ENCODE measurements at places on chromosomes 7 and 10.

- no peak for DNase-seq
Observed at GRCh38 chr7:94433224-94433623, 38.5 kb downstream of the COL1A2 start.

DNA sequence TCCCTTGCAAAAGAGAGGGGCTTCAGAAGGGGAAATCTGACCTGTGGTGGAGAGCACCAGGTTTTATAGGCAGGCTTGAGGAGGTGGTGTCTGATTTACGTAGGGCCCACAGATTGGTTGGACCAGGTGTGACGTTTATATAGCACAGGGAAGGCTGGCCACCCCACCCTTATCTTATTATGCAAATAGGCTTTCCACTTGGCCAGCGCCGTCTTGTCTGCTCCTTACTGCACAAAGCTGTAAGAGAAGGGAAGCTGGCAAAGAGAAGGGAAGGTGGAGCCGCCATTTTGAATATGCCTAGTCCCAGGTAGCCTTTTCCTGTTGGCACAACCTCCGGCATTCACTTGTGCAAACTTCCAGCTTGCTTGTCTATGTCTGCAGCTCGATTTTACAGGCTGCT is 221.4 kb downstream of the GATA3 start:
- no peak for DNase-seq

GRCh38 chr7:17815318-17815717 is 125.0 kb downstream of the SNX13 start:
- DNase-seq, result peak; percentile 70

GRCh38 chr7:132110692-132111091 is 465.6 kb downstream of the PLXNA4 start:
- DNase-seq, result no peak

DNA sequence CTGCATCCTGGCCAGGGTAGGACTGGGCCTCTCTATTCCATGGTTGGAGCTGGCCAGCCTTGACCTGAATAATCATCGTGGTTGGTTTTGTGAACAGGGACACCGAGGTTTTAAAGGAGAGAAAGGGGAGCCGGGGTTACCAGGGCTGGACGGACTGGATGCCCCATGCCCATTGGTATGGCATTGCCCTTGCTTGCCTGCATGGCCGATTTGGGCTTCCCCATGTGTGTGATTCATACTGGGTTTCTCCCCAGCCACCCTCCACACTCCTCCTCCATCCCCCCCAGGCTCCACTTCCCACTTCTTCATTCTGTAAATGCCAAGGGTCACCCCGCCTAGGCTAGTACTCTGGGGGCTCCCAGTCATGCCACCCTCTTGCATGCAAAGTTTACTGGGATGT is 98.8 kb upstream of the MACROH2A2 start:
- DNase-seq, result no peak

GRCh38 chr10:14539176-14539575 is 208.5 kb upstream of the FRMD4A start:
- DNase-seq, result no peak

DNA sequence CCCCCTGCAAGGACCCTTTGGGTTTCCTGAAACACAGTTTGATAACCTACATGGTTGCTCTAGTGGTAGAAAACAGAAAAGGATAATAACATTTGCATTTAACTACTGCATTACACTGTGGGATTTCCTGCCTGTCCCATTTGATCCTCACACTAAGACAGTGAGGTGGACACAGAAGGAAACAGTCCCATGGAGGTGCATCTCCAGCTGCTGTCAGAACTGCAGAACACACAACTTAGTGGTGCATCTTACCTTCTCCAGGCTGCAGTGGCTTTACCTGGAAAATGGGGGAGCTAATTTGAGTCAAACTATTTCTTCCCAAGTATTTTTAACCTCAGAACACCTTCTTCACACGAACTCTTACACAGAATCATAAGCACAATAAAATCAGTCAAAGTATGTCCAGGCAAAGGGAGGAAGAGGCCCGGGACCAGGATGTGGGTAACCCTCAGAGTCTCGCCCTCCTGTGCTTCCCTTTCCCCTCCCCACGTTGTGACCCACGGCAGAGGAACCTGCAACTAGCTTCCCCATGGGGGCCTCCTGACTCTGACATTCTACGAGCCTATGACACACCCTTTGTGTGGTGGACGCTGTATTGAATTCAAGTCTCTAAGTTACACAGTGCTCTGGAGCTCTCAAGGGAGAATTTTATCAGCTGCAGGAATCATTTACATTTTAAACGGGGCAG is 33.7 kb downstream of the SCRN1 start:
- no peak for DNase-seq

DNA sequence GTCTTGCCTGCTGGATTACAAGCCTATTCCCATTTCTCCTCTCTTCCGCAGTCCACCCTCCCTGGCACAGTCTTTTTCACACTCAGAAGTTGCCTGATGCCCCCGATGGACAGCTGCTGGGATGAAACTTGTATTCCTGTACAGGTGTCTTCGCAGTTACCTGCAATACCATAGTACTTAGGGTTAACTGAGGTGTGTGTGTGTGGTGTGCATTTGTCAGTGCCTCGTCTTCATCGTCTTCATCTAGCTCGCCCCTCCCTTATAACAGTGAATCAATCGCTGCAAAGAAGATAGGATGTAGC is 11.0 kb downstream of the NXPH1 start:
- no peak for DNase-seq

GRCh38 chr7:52352013-52352981 is 683.1 kb upstream of the POM121L12 start:
- DNase-seq, result no peak

GRCh38 chr7:82438521-82438920 is 5.1 kb downstream of the CACNA2D1 start:
- no peak for DNase-seq

- DNase-seq, result peak; percentile 53
Observed at GRCh38 chr10:79472951-79473350, 27.5 kb upstream of the ZCCHC24 start.

DNA sequence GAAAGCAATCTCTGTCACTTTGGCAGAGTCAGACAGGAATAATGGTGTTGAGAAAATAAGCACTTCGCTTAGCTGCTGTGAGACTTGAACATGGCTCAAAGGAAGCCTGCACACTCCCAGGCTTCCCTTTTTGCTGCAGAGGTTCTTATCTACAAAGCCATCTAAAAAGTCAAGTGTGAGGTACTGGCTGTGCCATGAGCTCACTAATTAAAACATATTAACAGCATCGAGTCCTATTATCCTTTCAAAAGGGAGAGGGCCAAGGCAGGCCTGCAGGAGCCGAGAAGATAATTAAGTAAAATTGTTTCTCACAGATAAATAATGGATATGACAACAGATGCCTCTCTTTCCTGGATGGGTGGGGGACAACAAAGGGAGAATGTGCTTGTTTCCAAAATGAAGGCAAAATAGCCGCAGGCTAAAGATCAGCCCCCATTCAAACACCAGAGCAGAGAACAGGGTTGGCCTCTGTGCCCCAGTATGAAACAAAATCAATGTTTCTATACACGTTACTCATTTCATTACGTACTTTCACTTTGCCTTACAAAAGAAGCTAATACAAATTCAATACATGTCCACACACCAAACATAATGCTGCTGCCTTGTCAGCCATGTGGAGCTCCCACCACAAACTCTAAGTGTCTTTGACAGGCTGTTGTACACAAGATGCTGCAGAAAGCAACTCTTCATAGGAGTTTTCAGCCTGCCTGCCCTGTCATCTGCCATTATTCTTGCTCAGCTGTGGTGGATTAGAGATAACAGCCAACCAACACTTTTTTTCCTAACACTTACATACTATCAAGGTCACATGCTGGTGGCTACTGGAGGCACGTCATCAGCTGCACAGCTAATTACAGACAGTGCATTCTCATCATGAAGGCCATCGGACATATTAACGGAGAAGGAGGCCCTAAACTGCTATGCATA is 55.3 kb downstream of the ELAPOR2 start:
- no peak for DNase-seq

DNA sequence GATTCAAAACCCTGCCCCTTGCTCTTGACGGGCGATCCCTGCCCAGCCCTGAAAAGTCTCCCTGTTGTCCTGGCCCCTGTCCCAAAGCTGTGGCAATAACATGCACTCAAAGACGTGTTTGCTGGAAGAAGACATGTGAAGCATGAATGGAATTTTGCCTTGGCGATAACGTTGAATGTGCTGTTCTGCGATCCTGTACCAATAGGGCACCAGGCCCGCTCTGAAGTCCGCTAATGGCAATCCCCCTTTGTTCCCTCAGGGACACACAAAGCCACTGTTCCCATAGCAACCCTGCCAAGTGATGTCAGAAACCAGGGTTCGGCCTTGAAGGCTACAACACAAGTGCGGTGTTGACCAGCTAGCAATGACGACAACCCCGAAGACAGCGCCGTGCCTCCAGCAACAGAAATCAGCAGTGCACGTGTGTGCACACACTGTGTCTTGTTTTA is 284.6 kb downstream of the KLF6 start:
- DNase-seq, result peak; percentile 88

- no peak for DNase-seq
Observed at GRCh38 chr7:99707096-99707495, 27.3 kb upstream of the CYP3A5 start.

DNA sequence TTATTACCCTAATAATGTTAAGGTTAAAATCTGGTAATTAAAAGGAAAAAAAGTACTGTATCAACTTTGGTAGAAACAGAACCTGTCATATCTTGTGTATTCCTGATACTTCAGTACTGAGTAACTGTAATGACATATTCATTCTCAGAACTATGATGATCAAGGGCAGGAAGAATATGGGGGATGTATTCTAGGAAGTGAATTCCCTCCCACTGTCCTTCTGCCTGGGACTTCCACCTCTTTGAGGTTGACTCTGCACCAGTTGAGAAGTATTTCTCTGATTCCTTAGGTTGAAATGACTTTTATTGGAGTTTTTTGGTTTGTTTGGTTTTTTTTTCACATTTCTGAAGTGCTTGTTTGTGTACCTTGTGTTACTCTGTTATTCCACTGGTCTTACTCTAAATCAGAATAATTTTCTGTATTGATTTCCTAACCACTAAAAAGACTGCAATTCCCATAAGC is 36.9 kb downstream of the WASL start:
- DNase-seq, result no peak

DNA sequence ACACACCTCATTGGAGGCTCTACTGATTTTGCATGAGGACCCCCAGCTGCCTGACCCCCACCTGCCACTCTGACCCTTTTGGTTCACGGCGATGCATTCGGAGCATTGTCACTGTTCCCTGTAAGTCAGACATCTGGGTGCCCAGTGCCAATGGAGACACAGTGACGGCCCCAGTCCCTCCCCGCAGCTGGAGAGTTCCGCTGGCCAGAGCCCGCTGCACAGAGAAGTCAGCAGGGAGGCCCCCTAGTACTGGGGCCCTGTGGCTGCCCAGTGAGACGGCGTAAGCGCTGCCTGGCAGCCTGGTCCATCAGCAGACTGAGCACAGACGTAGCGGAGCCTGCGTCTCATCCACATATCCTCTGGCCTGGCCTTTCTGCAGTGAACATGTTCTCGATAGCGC is 77.5 kb downstream of the NKX6-2 start:
- DNase-seq, result no peak

DNA sequence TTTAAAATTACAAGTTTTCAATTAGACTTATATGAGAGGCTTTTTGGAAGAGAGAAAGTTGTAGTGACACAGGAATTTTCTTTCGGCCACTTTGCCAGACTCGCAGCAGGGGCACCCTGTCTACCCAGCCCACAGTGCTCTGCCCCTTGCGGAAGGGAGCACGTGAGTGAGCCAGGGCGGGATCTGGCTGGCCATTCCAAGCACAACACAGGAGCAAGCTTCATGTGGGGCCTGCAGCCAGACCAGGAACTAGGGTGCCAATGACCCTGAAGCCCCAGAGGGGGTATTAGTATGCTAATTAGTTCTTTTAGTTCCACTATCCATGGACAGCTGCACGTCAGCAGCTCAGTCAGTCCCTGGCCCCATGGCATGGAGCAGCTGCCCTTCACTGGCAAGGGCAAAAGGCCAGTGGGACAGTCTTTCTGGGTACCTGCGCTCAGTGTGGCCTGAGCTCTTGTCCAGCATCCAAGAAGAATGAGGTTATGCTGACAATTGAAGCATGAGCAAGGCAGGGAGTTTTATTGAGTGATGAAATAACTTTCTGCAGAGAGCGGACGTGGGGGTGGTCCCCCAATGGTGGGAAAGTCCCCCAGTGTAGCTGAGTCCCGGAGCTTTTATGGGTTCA is 251.1 kb upstream of the CSTF2T start:
- DNase-seq, result no peak

DNA sequence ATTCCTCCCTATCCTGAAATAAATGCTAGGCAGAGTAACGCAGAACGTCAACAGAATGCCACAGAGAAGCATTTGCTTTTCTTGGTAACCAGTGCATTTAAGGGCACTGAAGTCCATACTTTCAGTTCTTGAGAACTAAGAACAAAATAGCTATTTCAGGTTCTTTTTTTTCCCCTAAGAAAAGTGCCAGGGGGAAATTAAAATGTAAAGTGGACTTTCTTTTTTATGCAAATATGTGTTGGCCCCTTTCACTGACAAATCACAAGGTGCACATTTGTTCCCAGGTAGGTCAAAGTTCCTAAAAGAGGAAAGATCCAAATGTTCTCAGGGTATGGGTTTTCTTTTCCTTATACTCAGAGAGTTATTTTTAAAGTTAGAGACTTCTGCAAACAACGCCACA is 151.5 kb downstream of the HPSE2 start:
- no peak for DNase-seq

GRCh38 chr10:104284846-104285245 is 15.9 kb downstream of the GSTO2 start:
- DNase-seq, result no peak

GRCh38 chr10:86285136-86285790 is 81.3 kb downstream of the GRID1 start:
- no peak for DNase-seq

DNA sequence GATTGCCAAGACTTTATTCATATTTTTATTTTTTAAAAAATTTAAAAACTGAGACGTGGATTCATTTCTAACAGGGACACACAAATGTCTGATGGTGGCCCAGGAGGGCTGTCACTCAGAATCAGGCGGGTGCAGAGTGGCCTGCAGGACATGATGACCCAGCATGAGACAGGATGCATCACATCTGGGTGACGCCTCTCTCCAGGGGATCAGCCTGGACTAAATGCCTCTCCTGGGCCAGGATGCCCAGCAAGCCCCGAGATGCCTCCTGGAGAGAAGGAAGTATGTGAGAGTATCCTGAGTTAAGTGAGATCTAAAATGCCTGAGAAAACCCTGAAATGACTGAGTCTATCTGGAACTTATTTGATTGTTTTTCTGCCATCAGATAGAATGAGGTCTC is 16.9 kb upstream of the MTURN start:
- no peak for DNase-seq

GRCh38 chr10:119595676-119596515 is 868 bp downstream of the TIAL1 start:
- DNase-seq, result no peak

DNA sequence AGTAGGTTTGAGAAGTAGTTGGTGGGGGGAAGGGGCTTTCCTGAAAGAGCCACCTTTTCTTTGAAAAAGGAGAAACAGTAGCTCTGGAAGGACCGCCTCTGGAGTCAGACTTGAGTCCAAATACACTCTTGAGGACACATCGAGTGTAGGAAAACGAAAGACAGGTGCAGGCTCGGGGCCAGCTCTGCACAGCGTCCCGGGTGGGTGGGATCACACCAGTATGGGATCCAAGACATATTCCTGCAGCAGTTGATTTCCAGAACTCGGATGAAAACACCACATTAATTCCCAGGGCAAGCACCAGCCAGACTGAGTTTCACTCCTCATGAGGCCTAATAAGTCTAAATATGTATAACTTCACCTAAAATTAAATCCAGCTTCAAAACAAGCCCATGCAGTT is 61.4 kb downstream of the ASB13 start:
- no peak for DNase-seq

- DNase-seq, result no peak
Observed at GRCh38 chr7:12637819-12638592, 49.4 kb upstream of the ARL4A start.

- DNase-seq, result no peak
Observed at GRCh38 chr7:101422356-101423195, 59.9 kb downstream of the COL26A1 start.

GRCh38 chr7:2796358-2797352 is 47.5 kb downstream of the GNA12 start:
- DNase-seq, result no peak
